NCI-H146 (cell line): ENCODE measurements at places on chromosomes 16 and 17.

DNA sequence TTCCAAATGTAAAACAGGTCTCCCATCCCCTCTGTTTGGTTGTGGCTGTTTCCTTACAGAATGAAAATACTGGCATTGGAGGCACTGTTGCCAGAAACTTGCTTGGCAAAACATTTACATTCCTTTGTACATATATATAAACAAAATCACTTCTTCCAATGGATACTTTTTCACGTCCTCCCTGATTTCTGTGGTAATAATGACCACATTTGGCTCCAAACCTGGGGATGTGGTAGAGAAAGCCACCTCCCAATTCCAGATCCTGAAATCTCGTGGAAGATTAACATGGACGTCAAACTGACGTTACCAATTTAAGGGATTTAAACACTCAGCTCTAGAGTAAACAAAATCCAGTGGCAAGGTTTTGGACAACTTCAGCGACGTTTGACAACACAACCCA lies 370.8 kb upstream of the ZFHX3 start:
- DNase-seq: no peak

- DNase-seq: no peak
Measured at GRCh38 chr17:76957678-76958464, 89.7 kb downstream of the MGAT5B start.

GRCh38 chr17:55160501-55160900 lies 104.3 kb upstream of the HLF start:
- no peak for DNase-seq

DNA sequence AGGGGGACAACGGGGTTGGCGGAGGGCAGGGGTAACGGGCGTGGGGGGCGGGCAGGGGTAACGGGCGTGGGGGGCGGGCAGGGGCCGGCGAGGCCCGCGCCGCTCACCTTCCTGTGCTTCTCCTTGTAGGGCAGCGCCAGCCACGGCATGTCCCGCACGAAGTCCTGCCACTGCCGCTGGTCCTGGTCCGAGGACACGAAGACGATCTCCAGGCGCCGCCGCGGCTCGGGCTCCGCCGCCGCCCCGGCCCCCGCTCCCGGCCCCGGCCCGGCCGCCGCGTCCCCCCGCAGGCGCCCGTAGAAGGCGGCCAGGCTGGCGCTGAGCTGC lies 401 bp downstream of the NXN start:
- DNase-seq: peak; percentile 56

DNA sequence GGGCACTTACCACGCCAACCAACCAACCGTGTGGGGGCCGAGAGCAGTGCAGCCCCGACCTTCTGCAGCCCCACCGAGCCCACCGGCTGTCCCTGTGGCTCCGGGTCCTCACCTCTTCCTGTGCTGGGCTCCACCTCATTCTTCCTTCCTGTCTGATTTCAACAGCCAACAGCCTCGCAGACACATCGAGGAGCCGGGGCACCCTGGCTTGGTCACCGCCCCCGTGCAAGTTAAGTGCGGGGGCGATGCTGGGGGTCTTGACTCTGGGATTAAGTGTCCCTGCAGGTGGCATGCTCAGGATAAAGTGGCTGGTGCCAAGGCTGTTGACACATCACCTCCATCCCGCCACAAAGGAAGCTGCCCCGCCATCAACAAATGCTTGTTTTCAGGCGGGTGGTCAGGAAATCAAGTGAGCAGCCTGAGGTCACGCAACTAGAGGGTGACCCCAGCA lies at the start of gene NLRC3:
NLRC3 (minus strand) TSS at position 102 of the 451 bp plus-strand sequence. CDS start 12,367 bp downstream, outside the sequence.
- DNase-seq: no peak

- DNase-seq: no peak
Measured at GRCh38 chr16:65752522-65752844, 614.0 kb upstream of the CDH5 start.

DNA sequence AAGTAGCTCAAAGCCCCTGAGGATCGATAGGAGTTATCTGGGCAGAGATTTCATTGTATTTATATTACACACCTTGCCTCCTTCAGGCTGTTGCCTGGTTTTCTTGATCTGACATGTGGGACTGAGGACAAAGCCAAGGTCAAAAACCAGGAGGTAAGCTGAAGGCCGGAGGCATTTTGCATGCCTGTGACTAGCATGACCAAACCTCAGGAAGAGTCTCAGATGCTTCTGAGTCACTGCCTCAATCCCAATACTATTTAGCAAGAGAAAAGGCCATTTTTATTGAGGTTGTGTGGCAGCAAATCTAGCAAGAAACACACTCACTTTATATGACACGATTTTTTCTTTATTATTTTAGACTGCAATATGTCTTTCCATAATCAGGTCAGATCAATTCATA lies 968.1 kb downstream of the CDH11 start:
- no peak for DNase-seq

DNA sequence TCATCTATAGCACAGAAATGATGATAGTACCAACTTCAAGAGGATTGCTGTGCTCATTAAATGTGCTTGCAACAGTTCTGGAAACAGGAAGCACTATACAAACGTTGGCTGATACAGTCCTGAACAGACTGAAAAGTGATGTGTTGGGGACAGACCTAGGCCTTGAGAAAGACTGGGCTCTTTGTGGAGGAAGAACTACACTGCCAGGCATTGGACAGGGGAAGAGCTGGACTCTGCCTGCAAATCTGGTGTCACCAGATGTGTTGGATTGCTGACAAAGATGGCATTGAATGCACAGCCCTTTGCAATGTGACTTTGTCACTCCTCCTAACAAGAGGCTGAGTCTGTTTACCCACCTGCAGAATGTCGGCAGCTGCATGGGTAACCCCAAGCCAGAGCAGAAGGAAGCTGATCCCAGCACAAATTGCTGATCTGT lies 12.4 kb upstream of the ST6GALNAC2 start:
- peak; percentile 81 for DNase-seq

DNA sequence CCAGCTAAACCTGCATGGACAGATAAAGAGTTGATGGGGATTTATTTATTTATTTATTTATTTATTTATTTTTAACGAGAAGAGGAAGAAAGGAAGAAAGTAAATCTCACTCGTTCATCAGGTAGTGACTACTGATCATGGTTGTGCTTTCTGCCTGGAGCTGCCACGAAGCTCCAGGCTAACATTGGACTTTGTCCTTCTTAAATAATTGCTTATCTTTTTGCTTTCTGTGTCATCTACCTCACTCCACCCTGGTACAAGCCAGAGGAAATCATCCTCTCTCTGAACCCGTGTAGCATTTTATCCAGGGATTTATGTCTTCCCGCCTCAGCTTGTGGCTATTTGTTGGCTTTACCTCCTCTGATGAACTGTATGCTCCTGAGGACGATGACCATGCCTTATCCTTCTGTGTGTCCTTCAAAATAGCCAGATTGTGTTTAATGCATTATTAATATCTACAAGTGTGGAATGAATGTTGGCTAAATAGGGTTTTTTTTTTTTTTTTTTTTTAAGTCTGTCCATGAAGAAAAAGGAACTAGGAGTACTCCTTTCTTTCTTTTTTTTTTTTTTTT lies 8.0 kb upstream of the SLC12A3 start:
- DNase-seq: no peak

GRCh38 chr17:56098746-56099145 lies 54.5 kb upstream of the ANKFN1 start:
- DNase-seq: no peak

DNA sequence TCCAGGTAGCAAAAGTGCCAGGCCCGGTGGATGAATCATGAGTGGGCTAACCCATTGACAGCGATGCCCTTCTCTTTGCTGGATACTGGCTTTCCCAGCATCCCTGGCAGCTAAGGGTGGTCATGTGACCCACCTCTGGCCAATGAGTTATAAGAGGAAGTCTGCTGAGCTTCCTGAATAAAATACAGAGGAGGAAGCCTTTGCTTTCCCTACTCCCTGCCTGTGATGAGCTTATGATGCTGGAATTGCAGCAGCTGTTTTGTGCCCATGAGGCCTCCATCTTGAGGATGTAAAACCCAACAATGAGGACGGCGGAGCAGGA lies 15.0 kb upstream of the ATP2A3 start:
- DNase-seq: no peak

GRCh38 chr17:10033959-10034358 lies 128.9 kb upstream of the RCVRN start:
- no peak for DNase-seq

- no peak for DNase-seq
Measured at GRCh38 chr17:3593384-3593783, 15.8 kb downstream of the TRPV1 start.

GRCh38 chr16:17360693-17361122 lies 110.1 kb downstream of the XYLT1 start:
- no peak for DNase-seq
